ENCODE measurements at places on chromosomes 1 and 21.
A peak's percentile ranks its signal among the peaks of the same experiment; 100 is the strongest.

DNA sequence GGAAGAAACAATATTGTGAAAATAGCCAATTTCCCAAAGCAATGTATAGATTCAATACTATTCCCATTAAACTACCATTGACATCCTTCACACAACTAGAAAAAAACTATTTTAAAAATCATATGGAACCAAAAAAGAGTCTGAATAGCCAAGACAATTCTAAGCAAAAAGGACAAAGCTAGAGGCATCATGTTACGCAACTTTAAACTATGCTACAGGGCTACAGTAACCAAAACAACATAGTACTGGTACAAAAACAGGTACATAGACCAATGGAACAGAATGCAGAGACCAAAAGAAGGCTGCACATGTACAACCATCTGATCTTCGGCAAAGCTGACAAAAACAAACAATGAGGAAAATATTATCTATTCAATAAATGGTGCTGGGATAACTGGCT is 233.3 kb upstream of the TMPRSS15 start:
- no peak for DNase-seq

DNA sequence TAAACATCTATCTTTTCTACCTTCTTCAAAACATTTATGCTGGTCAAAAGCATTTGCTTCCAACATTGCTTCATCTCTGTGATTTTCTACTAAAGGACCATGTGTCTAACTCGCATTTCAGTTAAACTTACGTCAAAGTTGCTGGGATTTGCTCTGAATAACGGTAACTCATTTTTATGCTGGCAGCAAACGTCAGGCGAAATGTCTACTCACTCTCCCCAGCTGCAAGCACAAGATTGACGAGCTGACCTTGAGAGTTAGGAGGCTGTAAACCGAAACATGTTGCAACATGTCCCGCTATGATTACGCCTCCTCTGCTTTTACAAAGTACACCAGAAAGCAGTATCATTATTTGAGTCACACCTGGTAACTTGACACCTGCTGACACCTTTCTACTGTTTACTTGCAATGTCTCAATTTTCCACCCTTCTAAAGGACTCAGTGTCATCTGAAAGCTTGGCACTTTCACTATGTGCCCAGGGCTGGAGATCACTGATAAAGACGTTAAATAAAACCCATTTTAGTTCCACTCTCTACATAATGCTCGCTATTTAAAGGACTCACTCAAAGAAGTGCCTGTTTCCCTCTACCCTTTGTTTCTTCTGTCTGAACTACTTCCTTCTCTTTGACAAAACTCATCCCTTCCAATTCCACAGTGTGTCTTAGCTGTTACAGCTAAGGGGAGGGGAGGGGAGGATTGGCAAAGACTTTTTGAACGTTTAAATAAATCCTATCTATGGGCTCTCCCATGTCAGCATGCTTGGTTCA is 111.9 kb downstream of the PTPN14 start:
- DNase-seq, result peak; percentile 63

GRCh38 chr1:224329484-224329841 is 509 bp downstream of the NVL start:
- DNase-seq, result no peak

DNA sequence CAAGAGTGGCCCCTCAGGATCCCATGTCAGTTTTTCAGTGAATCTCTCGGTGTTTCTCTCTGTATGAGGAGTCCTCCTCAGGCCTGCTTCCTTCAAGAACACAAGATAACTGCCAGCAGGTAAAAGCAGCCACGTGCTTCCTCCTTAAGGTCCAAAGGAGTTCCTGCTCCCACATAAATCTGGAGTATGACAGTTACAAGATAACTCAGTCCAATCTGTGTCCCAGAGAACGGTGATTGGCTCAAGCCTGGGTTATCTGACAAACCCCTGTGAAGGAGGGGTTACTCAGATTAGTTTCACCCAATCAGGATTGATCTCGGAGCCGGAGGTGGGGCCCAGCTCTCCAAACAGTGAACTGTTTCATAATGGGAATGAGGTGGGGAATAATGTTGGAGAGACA is 5.8 kb upstream of the ANKRD13C start:
- no peak for DNase-seq

- DNase-seq, result no peak
Observed at GRCh38 chr1:60108196-60108595, 34.6 kb upstream of the C1orf87 start.

- DNase-seq, result no peak
Observed at GRCh38 chr1:215473943-215474342, 93.2 kb upstream of the KCTD3 start.

DNA sequence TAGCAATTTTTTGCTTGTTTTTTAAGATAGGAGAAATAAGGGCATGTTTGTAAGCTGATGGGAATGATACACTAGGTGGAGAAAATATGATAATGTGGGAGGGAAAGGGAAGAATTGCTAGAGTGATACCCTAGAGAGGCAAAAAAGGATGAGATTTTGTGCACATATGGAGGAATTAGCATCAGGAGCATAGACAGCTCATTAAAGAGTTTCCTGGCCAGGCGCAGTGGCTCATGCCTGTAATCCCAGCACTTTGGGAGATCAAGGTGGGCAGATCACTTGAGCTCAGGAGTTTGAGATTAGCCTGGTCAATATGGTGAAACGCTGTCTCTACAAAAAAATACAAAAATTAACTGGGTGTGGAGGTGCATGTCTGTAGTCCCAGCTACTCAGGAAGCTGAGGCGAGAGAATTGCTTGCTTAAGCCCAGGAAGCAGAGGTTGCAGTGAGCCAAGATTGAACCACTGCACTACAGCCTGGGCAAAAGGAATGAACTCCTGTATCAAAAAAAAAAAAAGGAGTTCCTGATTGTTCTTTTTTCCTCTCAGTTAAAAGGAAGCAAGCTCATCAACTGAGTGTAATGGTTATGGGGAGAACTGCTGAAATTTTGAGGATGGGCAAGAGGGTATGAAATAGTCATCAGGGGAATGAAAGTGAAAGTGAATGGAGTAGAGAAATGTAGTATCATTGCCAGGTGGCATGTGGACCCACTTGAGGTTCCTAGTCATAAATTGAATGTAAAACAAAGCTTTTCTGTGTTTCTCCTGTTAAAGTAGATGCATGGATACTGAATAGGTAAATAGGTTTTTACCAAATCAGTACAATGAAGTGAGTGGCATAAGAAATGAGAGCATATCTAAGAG is 35.5 kb downstream of the SH3GLB1 start:
- no peak for DNase-seq

DNA sequence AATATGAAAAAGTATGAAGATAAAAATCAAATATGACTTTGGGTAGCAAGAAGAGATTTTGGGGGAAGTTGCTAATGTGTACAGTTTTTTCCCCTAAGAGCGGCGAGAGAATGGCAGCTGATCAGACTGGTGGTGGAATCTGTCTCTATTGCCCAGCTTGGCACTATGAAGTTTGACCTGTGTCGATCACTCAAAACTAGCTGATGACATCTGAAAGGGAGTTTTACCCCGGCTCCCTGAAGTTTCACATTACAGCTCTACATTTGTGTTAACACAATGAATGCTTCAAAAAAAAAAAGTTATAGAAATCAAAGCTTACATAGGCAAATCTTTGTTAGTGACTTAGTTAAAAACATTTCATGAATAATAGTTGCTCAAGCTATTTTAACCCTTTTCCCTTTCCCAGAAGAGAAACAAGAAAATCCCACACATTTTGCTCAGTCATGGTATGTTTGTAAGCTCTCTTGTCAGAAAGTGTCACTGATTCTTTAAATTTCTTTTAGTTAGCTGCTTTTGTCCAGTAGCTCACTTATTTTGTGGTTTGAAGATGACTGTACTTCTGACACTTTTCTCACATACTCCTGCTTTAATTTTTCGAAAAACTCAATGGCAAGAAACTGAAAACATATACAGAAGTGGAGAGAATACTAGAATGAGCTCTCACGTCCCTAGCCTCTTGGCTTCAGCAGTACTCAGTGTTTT is 41.3 kb downstream of the DYRK1A start:
- DNase-seq, result no peak

GRCh38 chr1:37308031-37308960 is 166.1 kb upstream of the ZC3H12A start:
- DNase-seq, result no peak

DNA sequence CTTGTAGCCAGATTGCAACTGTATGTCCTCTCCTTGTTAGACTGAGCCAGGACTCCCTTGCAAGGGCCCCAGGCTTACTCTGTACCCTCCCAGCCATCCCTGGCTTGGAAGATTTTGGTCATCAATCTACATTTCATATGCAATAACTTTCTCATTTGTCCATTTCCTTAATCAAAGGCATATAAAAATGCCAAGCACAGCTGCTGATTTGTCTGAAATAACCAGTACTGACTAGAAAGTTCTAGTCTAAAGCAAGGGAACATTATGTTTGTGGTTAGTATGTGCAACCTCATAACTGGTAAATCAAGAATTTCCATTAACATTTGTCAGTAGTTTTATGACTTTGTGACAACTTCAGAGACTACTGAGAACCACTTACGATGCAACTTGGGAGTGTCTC is 370.2 kb downstream of the ST6GALNAC3 start:
- no peak for DNase-seq

GRCh38 chr1:167000546-167000945 is 11.5 kb downstream of the MAEL start:
- no peak for DNase-seq

DNA sequence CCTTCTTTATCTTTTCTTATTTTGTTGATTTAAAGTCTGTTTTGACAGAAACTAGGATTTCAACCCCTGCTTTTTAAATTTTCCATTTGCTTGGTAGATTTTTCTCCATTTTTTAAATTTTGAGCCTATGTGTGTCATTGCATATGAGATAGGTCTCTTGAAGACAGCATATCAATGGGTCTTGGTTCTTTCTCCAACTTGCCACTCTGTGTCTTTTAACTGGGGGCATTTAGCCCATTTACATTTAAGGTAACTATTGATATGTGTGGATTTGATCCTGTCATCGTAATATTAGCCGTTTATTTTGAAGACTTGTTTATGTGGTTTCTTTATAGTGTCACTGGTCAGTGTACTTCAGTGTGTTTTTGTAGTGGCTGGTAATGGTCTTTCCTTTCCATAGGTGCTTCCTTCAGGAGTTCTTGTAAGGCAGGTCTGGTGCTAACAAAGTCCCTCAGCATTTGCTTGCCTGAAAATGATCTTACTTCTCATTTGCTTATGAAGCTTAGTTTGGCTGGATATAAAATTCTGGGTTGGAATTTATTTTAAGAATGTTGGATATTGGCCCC is 223.9 kb downstream of the USP25 start:
- no peak for DNase-seq

DNA sequence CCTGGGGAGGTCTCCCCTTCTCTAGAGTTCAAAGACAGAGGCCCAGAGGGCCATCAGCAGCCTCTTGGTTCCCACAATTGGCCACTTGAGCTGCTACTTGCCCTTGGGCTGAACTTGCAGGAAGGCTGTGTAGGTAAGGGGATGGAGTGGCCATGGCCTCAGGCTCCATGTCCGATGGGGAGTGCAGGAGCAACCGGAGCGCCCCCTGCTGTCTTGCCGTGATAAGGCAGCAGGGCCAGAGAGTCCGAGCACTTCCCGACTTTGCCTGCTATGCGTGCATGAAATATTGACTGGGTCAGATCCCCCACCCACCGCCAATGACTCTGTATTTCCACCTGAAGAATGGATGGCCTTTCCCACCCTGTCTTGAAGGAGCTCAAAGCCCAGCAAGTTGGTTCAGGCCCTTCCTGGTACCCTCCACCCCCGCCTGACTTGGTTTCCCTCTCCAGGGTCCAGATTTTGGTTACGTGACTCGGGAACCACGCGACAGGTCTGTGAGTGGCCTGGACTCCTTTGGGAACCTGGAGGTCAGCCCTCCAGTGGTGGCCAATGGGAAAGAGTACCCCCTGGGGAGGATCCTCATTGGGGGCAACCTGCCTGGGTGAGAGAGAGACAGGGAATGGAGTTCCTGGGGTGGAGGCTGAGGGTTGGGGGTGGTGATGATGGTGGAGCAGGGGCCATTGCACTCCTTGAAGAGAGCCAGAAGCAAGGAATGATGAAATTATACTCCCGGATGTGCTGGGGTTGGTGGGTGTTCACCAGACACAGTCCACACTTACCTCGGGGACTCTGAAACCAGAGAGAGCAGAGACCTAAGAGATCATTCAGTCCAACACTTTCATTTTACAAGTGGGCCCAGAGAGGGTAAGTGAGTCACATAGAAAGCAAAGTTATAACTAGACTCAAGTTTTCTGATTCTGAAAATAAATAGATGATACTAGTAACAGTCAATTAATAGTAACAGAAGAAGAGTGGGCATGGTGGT is 25.6 kb downstream of the PADI3 start:
- peak; percentile 78 for DNase-seq

- no peak for DNase-seq
Observed at GRCh38 chr1:172818841-172819527, 160.1 kb downstream of the FASLG start.

DNA sequence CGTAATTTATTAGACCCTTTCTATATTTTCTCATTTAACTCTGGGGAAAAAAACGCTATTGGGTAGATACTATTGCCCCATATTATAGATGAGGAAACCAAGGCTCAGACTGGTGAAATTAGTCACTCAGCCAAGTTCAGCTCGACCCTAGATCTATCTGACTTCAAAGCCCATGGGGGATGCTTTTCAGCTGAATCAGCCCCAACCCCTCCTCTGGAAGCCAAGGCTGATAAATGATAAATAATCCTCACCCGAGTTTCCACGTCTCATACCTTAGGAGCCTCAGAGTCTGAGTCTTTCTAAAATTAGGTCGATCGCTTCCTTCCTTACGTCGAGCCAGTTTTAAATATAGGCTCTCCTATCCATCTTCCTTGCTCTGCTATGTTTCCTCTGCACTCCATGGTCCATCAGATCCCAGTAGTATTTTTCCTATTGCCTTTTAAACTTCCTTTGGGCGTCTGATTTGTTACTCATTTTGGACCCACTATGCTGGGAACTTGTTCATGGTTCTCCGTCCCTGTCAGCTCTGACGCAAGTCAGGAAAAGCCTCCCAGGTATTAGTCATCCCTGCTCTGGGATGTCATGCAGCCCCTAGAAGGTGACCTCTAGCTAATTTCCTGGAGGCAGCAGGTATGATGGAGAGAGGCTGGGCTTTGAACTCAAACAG is 122.8 kb downstream of the PLPP3 start:
- no peak for DNase-seq

GRCh38 chr1:15259622-15260007 is 12.6 kb downstream of the FHAD1 start:
- no peak for DNase-seq

- DNase-seq, result peak; percentile 98
Observed at GRCh38 chr1:51284487-51284954, 45.8 kb downstream of the TTC39A start.

DNA sequence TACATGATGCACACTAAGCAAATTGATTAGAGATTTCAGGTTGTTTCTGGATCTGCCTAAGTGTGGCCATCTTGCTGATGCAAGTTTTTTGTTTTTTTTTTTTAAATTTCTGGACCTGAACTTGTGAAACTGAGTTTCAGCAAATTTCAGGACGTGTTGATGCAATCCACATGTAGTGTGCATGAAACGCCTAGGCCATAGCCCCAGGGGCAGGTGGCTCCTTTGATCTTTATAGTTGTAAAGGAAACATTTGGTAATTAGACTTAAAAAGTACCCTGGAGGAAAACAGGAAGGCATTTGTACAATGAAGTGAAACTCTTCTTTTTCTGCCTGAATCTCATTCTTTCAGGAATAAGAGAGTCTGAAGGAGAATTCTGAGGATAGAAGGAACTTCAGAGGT is 162.2 kb upstream of the LHX8 start:
- no peak for DNase-seq

GRCh38 chr1:8201331-8201861 is 116.5 kb upstream of the SLC45A1 start:
- no peak for DNase-seq

- DNase-seq, result no peak
Observed at GRCh38 chr1:209783386-209783785, 973 bp downstream of the C1orf74 start.

GRCh38 chr21:46554431-46555224 is 50.3 kb downstream of the S100B start:
- no peak for DNase-seq

All from hematopoietic multipotent progenitor cell treated with erythropoietin and hydrocortisone succinate and interleukin-3 and kit ligand, for 6 days (in vitro differentiated cells).